Kasumi-1 (cell line): ENCODE measurements at places on chromosomes 16 and 17.

DNA sequence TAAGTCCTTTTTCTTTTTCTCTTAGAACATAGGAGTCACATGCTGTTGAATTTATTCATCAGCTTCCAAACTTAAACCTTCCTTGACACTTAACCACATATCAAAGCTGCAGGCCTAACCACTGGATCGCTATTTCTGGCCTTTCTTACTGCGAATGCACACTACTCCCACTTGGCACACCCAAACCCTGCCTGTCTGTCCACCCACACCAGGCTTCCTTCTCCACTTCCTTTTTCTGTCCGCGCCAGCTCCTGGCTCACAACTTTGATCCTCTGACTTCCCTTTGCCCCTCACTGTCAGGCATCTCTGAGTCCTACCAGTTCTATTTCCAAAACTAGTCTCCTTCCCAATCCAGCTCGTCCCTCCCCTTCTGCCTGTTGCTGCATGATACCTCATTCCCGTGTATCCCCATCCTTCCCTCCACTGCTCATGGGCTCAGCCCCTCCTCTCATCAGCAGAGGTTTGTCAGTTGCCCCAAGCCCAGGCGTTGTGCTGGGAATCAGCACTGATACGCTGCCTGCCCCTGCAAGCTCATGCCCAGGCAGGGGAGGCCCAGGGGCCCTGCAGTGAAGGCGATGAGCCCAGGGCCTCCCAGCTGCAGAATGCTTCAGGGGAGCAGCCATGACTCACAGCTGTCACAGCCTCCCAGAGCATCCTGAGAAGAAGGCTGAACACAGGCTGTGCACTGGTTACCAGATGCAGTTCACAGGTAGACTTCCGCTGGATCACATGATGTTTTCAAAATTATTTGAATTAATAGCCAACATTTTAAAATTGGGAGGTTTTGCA lies 179.8 kb downstream of the KATNIP start:
- DNase-seq = peak; percentile 83

GRCh38 chr17:27544350-27545131 lies 86.4 kb upstream of the LGALS9 start:
- peak; percentile 40 for DNase-seq

GRCh38 chr17:48294020-48294805 lies 135.8 kb downstream of the SKAP1 start:
- no peak for DNase-seq

GRCh38 chr16:59522826-59523225 lies 788.7 kb upstream of the GOT2 start:
- no peak for DNase-seq

GRCh38 chr16:29983420-29984136 lies 9.9 kb downstream of the TAOK2 start:
- no peak for DNase-seq

DNA sequence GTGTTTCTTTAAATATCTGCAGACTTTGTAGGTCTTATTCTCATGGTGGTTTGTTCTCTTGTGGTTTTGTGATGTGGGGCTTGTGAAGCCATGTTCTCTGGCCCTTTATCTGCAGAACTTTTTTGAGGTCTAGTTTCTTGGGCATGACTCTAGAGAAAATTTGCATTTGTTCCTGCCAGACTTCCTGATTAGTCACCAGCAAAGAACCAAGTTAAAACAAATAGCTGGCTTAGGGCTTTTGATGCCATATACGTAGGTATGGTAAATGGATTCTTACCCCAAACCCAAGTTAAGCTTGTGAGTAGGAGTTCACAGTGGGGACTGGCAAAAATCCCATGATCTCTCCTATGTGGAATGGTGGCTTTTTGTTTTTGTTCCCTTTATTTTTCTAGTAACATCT lies 68.7 kb upstream of the IRX3 start:
- DNase-seq = no peak

- DNase-seq = no peak
Observed at GRCh38 chr16:67406111-67406971, 9.9 kb downstream of the ZDHHC1 start.

DNA sequence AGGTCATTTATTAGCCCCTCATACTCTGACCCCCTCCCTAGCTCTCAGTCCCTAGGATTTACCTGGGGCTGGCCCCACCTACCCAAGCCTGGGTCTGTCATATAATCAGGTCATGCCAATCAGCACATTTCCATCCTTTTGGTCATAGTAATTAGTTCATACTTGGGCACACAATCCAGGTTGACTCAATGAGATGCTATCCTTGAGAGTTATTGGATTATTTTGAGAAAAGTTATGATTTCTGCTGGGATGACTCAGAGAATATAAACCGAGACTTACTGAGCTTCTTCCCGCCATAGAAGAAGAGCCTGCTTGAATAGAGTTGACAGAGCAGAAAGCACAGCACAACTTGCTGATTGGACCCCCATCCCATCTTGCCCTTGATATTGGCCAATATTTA lies 331.5 kb downstream of the CBLN1 start:
- no peak for DNase-seq

DNA sequence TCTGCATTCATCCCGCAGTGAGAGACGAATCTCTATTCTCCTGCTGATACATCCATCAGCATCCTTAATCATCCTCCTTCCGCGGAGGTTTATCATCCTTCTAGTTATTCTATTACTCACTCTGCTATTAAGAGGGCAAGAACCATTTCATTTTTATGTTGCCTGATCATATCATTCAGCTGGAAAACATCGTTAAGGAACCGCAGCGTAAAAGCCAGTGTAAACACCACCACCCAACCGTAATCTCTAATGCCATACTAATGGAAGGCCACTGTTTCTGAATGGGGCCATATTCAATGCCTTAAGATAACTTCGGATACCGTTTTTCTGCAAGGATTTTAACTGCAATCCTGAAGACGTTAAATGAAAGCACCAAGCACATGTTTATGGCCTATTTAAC lies 36.7 kb upstream of the ERCC4 start:
- no peak for DNase-seq

GRCh38 chr16:11386791-11387546 lies 41.7 kb downstream of the RMI2 start:
- peak; percentile 23 for DNase-seq

GRCh38 chr16:4962716-4963115 lies 4.6 kb downstream of the SEC14L5 start:
- no peak for DNase-seq

DNA sequence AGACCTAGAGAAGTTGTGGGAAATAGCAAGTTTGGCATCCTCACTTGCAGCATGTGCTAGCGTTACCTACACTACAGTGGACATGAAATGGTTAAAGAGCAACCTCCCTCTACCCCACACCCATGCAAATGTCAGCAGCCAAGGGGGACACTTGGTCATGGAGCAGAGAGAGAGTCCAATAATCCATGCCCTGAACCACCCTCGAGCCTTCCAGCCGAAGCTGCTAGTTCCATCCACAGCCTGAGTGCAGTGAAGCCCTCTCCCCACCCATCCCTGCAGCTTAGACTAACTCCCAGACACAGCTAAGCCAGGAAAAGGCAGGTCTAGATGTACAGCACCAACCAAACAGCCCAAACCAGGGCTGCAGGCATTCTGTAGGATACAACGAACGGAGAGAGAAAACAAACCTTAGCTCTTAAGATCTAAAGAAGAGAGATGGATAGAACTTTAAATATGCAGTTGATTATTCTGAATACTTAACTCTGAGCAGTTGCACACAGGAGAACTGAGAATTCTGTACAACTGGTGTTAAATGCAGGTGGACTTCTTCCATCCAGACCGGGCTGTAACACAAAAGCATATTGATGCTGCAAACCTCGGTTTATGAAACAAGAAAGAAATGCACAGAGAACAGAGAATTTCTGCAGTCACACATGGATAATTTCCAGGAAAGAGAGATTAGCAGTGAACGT lies 93.8 kb downstream of the SALL1 start:
- no peak for DNase-seq

- DNase-seq = no peak
Observed at GRCh38 chr16:87255866-87256265, 61.3 kb downstream of the C16orf95 start.

DNA sequence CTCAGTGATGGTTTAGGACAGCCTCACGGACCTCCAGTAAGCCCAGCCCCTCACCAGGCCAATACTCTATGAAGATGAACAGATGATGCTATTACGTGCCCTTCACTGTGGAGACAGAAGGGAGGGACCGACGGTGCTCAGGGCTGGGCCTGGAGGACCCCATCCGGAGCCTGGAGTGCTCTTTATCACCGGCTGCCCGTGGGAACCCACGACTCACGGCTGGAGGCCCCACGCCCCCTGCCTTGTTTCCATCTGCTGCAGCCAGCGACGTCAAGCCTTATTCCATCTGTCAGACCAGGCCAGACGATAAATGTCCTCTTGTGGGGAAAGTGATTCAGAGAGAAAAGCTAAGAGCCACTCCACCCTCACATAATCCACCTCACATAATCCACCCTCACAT lies 4.0 kb upstream of the TIMM22 start:
- DNase-seq = no peak

DNA sequence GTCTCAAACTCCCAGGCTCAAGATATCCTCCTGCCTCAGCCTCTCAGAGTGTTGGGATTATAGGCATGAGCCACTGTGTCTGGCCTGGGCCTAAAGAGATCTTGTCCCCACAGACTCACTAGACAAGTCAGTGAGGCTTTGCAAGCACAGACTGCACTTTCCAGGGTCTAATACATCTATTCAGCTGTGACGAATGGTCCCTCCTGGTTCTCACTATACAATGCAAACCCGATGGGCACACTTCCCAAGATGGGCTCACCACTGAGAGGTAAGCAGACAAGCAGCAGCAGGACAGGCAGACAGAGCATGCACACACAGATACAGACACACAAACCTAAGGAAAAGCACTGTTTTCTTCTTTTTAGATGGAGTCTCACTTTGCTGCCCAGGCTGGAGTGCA lies 8.8 kb downstream of the MBTPS1 start:
- DNase-seq = no peak

- no peak for DNase-seq
Observed at GRCh38 chr17:43661699-43662412, at the start of gene MEOX1. MEOX1 (minus strand) TSS chr17:43661922; CDS start chr17:43661534, 388 bp downstream.

GRCh38 chr16:72992142-72992601 lies 55.8 kb downstream of the ZFHX3 start:
- DNase-seq = no peak

DNA sequence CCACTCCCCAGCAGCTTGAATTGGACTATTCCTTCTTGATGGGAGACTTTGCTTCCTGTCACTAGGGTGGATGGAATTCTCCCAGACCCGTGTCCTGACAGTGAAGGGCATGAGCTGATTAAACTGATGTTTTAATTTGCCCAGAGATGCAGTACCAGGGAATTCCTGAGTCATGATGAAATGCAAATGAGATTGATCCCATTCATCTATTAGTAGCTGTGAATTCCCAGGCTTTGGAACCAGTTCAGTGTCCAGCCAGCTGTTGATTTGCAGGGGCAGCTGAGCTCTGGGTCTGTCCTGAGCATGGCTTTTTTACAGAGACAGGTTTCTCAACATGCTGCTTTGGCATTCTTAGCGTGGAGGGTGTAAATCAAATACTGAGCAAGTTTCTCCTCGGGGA lies 157.9 kb downstream of the PITPNC1 start:
- no peak for DNase-seq

DNA sequence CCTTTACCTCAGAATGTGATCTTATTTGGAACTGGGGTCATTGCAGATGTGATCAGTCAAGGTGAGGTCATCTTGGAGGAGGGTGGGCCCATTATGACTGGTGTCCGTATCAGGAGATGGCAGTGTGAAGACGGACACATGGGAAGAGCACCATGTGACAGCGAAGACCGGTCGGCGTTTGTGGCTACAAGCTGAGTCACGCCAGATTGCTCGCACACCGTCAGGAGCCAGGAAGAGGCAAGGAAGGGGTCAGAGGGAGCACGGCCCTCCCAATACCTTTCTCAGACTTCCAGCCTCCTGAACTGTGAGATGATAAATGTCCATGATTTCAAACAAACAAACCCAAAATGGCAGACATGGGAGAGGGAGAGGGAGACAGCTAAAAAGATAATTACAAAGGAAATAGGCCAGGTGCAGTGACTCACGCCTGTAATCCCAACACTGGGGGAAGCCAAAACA lies 13.2 kb downstream of the STARD3 start:
- no peak for DNase-seq

DNA sequence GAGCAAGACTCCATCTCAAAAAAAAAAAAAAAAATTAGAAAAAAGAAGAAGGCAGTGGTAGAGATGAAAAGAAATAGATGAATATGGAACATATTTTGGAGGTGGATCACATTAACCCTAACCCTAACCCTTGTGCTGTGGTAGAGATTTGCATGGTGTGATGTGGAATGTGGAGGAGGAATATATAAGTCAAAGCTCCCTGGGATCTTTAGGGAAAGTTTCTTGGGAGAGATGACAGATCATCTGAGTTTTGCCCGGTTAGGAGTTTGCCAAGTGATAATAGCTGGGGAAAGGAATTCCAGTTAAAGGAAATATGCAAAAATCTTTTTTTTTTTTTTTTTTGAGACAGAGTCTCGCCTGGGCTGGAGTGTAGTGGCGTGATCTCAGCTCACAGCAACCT lies 13.0 kb upstream of the BLMH start:
- DNase-seq = no peak

DNA sequence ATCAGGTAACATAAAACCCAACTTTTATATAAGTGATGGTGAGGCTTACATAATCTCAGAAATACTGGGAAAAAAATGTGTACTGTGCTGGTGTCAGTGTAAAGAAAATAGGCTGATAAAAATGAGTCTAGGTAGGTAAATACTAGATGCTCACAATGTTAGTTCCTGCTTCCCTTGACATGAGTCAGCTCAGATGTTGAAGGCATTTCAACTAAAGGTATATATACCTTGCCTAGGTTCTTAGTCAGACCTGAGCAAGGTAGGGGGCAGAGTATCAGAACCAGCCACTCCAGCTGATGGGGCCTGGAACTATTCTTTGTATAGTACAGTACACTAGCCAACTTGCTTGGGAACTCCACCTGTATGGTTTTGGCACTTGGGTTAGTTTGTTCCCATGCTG lies 51.0 kb upstream of the CA10 start:
- no peak for DNase-seq

DNA sequence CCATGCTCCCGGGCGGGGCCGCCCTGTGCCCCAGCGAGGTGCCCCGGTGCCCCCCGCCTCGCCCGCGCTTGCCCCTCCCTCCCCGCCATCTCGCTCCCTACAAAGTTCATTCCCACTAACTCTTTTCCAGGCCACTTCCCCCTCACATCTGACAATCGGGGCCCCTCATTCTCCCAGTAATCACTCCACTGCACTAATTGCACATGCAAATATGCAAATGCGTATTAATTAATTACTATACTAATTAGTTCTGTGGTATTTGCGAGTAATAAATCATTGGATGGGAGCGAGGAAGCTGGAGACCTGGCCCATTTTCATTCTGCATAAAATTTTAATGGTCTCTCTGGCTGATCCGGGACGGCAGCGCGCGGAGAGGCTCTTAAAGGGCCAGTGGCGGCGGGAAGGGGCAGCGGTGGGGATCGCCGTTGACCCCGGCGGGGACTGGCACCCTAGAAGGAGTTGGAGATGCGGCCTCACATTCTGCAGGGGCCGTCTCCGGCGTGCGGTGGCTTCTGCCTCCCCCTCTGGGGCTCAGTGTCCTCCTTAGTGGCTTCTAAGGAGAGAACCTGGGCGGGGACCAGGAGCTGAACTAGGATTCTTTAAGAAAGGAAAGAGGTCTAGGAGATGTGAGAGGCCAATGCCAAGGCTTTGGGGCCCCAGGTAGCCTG lies 8.4 kb upstream of the PPP1R1B start:
- DNase-seq = no peak

- DNase-seq = no peak
Observed at GRCh38 chr16:28917095-28917494, 7.9 kb downstream of the RABEP2 start.
